NCI-H187 treated with DMSO at 0.1 percent for 48 hours (cell line): ENCODE measurements at places on chromosomes 5 and 9.

DNA sequence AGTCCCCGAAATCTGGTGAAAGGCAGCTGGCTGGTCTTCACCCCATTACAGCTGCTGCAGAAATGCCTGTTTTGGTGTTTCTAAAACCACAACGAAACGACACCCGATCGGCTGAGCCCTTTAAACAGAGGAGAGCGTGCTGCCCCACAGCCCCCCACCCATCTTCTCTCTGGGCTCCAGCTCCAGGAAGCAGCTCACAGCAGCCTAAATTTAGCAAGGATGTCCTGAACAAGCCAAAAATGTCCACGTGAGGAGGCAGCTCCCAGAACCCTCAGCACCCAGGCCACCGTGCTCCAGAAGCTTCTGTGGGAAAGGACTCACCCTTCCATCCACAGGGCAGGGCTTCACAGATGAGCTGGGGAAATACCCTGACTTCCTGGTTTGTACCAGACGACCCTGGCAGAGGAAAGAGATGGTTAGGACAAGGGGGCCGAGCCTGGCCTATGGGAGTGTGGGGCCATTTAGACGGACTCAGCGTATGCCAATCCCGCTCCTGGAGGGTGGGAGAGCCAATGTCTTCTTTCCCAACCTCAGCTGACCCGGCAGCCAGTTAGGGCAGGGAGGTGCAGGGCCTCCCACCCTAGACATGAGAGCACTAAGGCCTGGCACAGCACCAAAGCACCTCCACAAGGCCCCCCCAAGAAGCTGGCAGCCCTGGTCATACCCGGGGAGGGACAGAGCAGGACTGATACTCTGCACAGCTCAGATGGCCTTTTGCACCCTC lies 39.1 kb upstream of the SARDH start:
- no peak for DNase-seq

GRCh38 chr9:114824110-114824509 lies 18.3 kb upstream of the TNFSF15 start:
- no peak for DNase-seq

DNA sequence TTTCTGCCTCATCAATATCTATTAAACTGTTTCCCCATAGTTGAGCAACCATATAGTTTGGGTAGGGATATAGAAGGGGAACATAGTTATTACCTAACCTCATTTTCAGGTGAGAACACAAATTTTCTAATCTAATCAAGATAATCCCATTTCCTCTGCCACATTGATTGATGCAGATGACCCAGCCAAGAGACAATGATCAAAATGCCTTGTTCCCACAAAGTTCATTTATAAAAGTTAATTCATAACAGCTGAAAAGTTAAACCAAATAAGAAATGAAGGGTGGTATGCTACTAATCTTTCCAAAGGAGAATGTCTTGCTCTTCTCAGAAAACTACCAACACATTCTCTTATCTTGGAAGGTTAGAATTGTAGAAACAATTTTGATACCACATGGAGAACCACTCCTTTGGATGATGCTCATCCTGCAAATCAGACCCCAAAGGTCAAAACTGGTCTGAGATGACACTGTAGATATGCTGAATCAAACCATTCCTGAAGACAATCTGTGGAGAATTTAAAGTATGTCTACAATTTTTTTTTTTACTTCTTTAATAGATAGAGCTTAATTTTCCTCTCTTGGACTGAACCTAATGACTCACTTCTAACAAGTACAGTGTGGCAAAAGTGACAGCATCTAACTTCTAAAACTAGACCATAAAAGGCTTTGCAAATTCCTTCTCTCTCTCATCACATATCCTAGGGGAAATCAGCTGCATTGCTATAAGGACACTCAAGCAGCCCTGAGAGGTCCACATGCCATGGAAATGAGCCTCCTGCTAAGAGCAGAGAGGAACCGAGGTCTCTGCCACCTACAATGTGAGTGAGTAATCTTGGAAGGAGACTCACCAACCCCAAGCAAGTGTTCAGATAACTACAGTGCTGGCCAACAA lies 586.7 kb upstream of the TUSC1 start:
- no peak for DNase-seq

- DNase-seq, result no peak
Observed at GRCh38 chr5:56683281-56683680, 132.1 kb upstream of the MAP3K1 start.

DNA sequence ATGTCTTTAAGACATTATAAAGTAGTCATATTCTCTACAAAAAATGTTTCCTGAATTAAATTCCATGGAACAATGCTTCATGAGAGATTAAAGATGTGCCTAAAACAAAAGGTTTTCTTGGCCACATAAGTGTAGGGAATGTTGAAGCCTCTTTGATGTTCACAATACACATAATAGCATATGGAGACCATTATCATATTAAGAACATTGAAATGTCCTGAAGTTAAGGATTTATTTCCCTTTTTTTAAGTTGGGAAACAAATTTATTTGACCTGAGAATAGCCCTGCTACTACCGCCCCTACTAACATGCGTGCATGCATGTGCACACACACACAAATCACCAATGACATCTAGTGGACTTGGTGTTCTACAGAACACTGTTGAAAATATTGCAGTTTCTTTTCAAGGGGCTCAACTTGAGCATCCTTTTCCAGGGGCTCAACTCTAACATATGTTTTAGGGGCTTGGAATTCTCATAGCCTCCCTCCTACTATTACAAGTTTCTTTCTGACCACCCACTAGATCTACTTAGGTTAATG lies 124.9 kb upstream of the C6 start:
- no peak for DNase-seq

- no peak for DNase-seq
Observed at GRCh38 chr5:122327110-122327509, 15.1 kb downstream of the SNCAIP start.

DNA sequence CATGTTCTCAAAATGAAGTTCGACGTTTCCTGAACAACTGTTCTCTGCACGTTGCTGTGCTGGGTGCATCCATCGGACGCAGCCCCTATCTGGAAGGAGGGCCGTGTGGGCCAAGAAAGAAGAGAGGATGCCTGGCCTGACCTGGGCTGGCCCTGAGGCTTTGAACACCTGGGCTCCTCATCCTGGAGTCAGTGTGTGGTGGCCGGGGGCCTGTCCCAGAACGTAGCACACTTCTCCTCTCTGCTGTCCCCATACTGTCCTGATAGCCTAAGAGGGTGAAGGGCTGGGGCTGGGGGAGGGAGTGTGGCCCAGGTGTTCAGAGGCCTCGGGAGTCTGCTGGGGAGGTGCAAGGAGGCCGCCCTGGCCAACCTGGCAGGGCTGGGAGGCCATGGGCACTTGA lies 21.5 kb downstream of the COL5A1 start:
- DNase-seq, result no peak

- DNase-seq, result no peak
Observed at GRCh38 chr5:179370490-179371120, 25.3 kb upstream of the ADAMTS2 start.

DNA sequence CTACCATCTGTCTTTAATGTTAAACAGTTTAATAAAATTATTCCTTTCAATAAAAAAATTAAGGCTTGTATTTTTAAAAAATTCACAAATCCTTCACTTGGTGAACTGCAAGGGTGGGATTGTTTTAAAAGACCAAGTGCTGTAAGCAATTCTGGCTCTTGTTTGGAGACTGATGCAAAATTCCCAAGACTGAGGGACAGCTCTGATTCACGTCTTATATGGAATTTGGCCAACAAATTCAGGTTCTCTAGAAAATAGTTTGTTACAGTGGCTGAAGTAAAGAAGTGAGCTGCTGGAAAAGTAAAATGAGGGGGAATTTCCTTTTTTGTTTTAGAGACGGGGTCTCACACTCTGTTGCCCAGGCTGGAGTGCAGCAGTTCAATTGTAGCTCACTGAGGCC lies 58.3 kb downstream of the PRELID2 start:
- DNase-seq, result no peak

GRCh38 chr5:124746916-124747790 lies 714 bp upstream of the ZNF608 start:
- DNase-seq, result peak; percentile 96

DNA sequence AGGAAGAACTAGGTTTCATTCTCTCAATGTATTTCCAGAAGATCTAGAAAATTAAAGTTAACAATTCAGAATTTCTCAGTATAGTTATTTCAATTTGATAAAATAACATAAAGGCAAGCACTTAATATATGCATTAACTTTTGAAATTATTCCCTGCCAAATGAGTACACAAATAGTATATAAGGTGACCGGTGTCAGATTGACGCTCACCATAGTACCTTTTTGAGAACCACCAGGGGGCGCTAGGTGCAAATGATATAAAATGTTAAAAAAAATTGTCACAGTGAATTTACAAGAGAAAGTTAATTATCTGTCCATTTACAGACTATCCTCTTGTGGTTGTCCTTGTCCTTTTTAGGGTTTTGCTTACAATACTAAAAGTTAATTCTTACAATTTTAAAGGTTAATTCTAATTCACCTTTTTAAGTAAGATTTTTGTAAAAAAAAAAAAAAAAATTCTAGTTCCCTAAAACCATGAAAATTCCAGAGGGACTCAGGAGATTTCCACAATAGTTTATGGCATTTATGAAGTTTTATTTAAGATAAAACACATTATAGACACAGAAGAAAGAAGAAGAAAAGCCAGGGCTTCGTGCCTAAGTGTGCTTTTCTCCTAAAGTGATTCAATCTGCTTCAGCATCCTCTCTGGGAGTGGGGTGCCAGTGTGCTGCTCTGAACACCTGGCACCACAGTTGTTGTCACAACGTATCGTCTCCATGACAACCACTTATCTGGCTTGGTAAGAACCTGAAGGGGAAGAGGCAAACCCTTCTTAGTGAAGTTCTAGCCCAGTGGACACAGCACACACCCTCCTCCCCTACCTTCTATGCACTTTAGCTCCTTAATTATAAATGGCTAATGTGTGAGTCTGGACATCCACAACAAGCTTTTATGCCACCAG lies 1.7 kb downstream of the ADAMTS16 start:
- DNase-seq, result peak; percentile 2

- DNase-seq, result no peak
Observed at GRCh38 chr9:35366627-35367026, 123.3 kb upstream of the RUSC2 start.

DNA sequence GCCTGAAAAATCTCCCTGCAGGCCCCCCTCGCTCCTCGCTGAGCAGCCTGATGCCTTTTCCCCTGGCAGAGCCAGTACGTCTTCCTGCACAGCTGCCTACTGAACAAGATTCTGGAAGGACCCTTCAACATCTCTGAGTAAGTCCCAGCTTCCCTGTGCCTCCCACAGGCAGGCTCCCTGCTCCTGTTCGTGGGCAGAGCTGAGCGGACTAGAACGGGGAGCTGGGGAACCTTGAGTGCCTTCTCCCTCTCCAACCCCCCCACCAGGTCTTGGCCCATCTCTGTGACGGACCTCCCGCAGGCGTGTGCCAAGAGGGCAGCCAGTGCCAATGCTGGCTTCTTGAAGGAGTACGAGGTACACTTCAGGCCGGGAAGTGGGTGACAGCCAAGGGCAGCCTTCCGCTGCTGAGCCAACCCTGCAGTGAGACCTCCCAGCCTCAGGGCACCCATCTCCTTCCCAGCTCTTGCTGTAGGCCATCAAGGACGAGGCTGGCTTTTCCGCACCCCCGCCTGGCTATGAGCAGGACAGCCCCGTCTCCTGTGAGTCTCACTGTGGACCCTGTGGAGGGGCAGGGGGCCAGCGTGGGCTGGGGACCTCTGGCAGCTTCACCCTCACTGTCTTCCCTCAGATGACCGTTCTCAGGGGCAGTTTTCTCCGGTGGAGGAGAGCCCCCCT lies 21.1 kb upstream of the SPTLC1 start:
- no peak for DNase-seq

- DNase-seq, result no peak
Observed at GRCh38 chr5:27821681-27822080, 783.3 kb upstream of the CDH9 start.

DNA sequence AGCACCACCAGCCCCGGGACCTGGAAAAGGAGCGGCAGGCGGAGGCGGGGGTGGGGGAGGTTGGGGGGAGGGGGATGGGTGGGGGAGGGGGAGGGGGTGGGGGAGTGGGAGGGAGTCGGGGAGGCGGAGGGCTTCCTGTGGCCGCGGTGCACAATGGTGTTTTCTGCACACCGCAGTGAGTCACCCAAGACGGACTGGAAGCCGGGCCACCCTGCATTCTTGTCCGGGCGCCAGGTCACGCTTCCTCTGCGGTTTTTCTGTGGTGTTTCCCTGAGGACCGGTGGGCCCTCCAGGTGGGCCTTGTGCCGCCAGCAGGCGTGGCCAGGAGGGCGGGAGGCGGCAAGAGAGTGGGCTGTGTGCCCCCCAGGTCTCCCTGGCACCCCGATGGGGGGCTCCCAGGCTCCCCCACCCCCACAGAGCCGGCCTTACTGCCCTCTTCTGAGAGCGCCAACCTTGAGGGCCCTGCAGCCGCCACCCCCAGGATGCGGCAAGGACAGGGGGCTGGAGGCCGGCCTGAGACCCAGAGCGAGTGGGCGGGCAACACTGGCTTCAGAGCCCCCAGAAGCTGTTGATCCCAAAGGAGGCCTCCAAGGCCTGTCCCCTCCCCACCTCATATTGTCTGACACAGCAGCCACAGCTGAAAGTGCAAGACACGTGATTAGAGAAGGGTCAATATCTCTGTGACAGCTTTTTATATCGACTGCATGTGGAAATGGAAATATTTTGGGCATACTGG lies 11.1 kb downstream of the EXD3 start:
- DNase-seq, result no peak

DNA sequence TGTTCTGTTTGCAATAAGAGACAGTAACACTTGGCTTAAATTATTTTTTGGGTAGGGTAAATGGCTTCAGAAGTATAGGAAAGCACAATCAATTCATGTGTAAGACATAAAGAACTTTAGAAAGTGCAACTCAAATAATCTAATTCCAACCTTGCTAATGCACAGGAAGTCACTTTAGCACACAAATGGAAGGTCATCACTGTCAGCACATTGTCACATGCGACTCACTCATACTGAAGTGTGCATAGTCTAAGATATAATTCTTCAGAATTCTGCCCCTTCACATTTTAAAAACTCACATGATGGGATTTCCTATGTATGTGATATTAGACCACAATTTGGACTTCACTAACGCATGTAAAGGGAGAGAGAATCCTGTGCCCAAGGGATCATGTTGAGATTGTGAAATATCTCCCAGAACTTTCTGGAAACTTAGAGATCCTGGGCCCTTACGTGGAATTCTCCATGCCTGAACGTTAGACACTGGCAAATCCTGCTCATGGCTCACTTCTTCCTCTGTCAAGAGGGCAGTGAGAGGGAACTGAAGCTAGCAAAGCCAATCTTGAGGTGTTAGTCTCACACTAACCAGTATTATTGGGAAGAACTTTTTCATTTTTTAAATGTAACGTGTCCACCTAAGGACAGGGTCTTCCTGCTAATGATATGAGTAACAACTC lies 403.2 kb upstream of the PTGER4 start:
- DNase-seq, result no peak

DNA sequence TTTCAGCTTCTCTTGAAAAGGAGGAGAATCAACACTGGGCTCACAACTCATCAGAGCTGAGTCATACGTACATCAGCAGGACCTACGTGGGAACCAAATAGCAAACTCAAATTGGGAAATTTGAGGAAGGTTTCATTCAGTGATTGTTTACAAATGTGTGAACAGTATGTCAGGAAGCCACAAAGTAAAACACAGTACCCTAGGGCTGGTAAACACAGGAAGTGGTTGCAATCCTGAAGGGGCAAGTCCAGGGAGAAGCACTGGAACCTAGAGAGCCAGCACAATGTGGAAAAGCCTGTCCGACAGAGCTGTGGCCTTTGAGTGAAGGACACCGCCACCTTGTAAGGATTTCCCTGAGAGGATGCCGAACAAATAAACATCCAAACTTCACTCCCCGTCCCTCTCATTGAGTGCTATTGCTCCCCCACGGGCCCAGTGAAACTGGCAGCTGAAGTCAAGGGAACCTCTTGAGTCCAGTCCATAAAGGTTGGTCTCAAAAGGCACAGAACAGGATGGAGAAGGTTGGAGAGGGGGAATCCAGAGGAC lies 26.7 kb upstream of the RICTOR start:
- DNase-seq, result no peak
